ENCODE measurements at places on chromosomes 6 and 20.

DNA sequence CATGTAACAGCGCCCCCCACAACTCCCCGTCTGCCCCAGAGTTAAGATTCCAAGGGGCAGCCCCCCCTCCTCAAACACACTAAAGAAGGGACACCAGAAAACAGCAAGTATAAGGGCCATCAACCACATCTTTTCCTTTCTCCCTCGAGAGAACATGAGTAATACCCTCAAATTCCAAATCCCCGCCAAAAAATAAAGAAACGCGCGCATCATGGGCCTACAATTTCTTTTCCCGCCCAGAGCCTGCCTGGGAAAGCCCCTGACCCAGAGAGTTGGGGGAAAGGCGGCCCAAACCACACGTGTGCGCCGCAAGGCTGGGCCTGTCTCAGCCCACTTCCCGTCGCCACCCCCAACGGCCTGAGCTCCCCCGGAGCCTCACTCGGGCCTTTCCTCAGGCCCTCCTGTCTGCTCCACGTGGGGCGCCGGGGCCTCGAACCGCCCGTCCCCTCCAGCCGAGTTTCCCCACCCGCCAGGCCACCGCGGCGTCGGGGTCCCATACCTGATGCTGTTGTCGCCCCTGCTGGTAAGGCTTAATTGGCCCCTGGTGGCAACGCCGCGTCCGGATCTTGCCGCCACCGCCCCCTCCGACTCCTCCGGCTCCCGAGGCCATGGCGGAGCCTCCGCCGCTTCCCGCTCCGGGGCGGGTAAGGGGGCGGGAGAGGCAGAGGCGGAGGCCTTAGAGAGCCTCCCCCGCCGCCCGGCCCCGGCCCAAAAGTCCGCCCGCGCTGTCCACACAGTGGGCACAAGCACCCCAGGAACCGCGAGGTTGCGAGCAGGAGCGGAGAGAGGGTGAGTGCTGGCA, 746 bp downstream of the NUP153 start:
- peak; percentile 61 for DNase-seq

- no peak for DNase-seq
Observed at GRCh38 chr20:47243003-47243402, 113.5 kb downstream of the ZMYND8 start.

DNA sequence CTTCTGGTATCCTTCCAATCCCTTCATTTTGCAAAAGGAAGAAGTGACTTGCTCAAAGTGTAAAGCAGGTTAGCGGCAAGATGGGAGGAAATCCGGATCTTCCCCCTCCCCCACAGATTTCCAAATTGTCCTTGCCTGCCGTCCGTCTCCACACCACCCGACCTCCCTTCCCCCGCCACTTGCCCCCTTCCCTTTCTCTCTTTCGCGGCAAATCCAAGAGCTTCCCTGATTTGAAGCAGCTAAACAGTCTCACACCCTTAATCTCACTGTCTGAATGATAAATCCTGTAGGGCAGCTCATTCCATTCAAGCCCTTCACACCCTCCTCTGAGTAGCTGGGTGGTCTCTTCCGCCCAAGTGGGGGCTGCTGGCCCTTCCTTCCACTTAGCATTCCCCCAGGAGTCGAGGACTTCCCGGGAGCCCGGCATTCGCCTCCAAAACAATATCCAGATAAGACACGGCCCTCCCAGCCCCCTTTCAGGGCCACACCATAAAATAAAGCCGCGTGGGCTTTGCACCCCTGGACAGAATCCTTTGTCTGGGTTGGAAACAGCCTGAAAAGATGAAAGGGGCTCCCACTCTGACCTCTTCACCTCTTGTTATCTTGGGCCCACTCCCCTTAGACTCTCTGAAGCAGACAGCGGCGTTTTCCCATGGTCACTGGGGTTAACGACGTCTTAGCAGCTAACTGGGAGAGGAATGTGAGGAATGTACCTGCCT, 44.0 kb upstream of the PIM1 start:
- no peak for DNase-seq

- DNase-seq: no peak
Observed at GRCh38 chr6:134201716-134202115, 116.2 kb downstream of the SGK1 start.

DNA sequence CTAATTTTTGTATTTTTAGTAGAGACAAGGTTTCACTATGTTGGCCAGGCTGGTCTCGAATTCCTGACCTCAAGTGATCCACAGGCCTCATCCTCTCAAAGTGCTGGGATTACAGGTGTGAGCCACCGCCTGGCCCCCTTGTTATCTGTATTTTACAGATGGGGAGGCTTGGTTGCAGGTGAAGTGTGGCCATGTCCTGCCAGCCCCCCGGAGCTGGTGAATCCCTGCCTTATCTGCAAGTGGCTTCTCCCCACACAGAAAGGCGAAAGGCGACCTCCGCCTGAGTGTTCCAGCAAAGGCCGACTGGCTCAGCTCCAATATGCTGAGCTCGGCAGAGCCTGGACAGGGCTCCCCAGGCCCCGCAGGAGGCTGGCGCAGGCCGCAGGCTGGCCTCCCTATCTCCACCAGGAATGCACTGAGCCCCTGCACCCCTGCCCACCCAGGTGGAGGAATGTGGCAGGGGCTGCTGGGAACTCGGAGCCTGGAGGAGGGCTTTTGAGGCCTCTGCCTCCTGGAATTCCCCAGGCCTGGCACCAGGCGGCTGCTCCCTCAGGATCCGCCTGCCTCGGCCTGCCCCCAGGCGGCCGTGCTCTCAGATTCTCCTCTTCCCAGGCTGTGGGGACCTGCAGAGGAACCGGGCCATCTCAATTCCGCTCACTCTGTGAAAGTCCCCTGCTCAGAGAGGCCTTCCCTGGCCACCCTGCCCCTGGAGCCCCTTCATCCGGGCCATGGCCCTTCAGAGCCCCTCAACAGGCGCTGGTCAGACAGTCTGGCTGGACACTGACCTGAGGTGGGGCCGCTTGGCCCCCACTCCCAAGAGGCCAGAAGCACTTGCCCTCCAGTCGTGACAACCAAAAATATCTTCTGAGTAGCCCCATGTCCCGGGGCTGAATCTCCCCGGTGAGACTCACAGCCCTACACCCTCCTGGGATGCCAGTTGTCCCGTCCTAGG, 9.3 kb upstream of the LAMA5 start:
- DNase-seq: no peak

- no peak for DNase-seq
Observed at GRCh38 chr6:158381214-158381613, 68.9 kb downstream of the TULP4 start.

DNA sequence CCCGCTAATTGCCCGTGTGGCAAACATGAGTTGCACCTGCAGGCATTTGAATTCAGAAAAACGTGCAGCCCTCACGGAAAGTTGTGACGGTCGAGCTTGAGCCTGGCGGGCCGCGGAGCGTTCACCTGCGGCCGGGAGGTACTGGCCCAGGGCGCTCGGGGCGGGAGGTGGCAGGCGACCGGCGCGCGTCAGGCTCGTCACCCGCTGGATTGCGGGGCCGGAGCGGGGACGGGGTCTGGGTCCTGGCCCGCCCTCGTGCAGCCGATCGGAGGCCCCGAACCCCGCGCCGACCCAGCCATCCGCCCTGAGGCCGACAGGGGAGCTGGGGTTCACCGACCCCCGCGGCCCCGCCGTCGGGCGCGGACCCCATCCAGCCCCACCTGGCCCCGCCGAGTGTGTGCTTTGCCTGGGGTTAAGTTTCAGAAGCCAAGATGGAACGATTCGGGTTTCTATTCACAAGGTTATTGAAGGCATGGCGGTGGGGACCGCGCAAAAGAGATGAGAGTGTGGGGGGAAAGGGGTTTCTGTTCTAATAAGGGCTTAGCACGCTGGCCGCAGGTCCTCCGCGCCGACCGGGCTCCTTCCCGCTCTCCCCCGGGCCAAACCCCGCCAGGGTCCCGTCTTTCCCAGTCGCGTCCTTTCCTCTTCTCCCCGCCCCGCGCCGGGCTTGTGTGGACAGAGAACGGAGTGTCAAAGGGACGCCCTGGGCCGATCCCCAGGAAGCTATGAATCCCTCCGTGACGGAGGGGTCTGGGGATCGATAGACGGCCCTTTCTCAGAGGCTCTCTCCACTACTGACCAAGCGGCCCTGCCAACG, 1.6 kb upstream of the HEY2 start:
- DNase-seq: no peak

- DNase-seq: no peak
Observed at GRCh38 chr6:131532580-131533039, 40.4 kb upstream of the ARG1 start.
